ENCODE measurements at places on chromosomes 11 and 22.
A peak's percentile ranks its signal among the peaks of the same experiment; 100 is the strongest.

- DNase-seq, result no peak
Measured at GRCh38 chr11:77122576-77123212, 5.4 kb upstream of the MYO7A start.

DNA sequence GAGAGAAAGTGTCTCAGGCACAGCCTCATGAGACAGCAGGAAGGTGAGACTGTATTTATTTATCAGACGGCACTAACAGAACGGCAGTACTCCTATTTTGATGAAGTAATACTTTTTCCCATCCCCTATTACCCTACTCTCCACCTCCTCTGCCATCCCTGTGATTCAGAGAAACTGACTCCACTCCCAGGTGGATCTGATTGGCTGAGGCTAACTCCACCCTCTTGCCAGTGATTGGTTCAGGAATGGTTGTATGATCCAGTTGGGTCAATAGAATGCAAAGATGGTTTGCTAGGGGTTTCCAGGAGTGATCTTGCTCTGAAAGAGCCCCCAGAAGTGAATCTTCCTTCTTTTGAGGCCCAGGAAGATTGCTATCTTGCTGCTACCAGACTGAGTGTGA lies 65.9 kb upstream of the RCN1 start:
- DNase-seq, result no peak

DNA sequence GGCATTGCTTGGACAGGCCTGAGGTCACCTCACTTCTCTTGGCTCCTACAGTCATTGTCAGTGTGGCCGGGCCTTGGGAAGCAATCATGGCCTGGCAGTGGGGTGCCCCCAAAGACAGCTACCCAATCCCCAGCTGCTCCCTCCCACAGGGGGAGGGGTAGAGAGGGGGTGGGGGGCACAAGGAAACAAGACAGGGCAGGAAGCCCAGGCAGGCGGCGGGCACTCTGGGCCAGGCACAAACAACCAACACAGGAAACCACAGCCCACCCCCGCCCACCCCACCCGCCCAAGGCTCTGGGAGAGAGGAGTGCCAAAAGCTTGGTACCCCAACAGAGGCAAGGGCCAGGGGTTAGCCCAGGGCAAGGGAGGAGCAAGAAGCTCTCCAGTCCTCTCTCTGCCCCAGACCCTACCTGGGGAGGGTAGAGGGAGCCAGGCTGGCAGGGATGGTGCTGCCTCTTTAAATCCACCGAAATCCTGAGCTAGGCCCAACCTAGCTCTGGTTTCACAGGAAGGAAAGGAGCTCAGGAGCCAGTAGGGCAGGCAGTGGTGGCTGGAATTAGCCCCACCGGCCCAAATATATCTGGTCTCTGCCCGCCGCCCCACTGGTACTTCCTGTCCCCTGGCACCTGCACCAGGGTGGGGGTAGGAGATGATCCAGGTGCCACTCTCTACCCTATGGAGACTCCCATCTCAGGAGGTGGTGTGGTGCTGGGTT lies 12.2 kb downstream of the BCL9L start:
- DNase-seq, result no peak

GRCh38 chr22:26565181-26565580 lies 24.8 kb downstream of the TPST2 start:
- DNase-seq, result no peak

GRCh38 chr11:133950874-133951326 lies 5.9 kb downstream of the IGSF9B start:
- DNase-seq, result no peak

DNA sequence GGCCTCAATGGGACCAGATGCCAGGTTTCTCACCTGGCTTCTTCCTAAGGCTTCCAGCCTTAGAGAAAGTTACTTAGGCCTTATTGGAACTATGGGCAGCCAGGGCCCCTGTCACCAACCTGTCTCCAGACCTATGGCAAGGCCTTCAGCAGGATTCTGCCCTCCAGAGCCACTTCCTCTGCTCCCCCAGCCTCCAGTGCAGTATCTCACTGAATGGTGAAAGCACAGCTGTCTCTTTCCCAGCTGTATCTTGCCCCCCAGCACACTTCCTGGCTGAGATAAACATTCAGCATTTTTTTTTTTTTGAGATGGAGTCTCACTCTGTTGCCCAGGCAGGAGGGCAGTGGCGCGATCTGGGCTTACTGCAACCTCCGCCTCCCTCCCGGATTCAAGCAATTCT lies 1.5 kb downstream of the SLC2A11 start:
- DNase-seq, result no peak

GRCh38 chr11:71995726-71996291 lies 2.9 kb upstream of the IL18BP start:
- DNase-seq, result no peak

DNA sequence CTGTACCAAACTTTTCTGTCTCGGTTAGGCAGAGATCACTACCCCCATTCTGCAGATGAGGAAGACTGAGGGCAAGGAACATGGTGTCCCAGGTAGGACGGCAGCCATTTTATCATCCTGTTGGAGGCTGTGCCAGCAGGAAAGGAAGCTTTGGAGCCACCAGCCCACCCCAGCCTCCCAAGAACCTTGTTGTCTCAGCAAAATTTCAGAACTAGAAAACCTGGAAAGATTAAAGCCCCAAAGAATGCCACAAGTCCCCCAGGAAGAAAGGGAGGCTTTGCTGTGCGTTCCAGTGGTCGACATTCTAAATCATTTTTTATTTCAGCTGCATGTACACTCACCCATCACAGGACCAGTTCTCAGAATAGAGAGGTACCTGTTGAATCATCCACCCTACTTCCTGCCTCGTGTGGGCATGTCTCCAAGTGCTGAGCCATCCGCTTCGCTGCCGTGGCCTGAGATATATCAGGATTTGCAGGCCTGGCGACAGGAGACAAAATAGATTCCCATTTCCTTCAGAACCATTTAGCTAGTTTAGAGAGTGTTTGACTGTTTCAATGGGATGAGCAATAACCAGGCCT lies 13.0 kb upstream of the EIF3D start:
- DNase-seq, result peak; percentile 47

GRCh38 chr22:31137721-31138120 lies 2.6 kb downstream of the PLA2G3 start:
- DNase-seq, result no peak

DNA sequence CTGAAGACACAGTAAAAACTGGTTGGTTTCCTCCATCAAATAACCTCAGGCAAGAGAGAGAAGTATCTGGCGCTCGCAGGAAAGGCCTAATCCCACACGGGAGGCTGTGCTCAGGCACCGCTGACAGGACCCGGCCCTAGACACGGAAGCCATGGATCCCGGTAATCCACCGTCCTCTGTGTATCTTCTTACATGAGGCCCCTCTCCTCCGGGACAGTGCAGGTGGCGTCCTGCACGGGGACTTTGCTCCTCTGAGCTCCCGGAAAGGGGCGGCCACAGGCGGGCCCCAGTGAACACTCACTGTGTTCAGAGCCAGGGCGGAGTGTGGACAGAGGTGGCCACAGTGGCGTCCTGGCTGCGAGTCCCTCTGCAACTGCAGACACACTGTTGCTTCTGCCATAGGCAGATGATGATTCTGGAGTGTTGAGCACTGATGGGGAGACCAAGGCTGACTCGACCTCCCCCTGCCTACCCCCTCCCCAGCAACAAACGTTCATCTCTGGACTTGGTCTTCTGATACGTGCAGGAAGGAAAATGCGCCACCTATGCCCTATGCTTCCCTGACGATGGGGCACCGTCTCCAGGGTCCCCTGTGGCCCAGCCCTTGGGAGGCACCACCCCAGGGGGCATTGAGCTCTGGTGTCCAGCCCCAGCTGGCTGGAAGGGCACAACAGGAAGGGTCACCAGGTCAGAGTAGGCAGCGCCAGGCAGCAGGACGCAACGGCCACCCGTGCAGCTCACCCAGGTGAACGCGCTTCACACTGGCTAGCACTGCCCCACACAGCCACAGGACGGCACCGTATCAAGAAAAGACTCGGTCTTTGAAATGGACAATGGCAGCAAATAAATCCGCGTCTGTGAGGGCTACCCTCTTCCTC lies 95.7 kb downstream of the TRMU start:
- DNase-seq, result no peak

- DNase-seq, result no peak
Measured at GRCh38 chr22:33073989-33074418, 15.8 kb upstream of the SYN3 start.

GRCh38 chr11:72703267-72704008 lies 29.2 kb upstream of the PDE2A start:
- no peak for DNase-seq
